ENCODE measurements at places on chromosomes 5 and 9. TPM values are rescaled to one million over a fixed set of nuclear protein-coding genes. Genes with fewer than 3 reads are reported as not detected.

- DNase-seq: no peak
Measured at GRCh38 chr5:172786736-172787462, 15.9 kb upstream of the DUSP1 start.

The PCDHGB3 gene
- 1.8 TPM for total RNA-seq

The PCDHA10 gene
- total RNA-seq: 0.05 TPM

The FAT2 gene
- total RNA-seq: under 0.01 TPM

GRCh38 chr9:85528142-85528541, 213.6 kb downstream of the AGTPBP1 start:
- no peak for DNase-seq

- peak; percentile 94 for DNase-seq
Measured at GRCh38 chr9:79686381-79687130, 114.8 kb downstream of the TLE4 start.

GRCh38 chr9:130311408-130312140, 46.0 kb downstream of the HMCN2 start:
- no peak for DNase-seq

- no peak for DNase-seq
Measured at GRCh38 chr9:111282845-111283244, 47.2 kb downstream of the OR2K2 start.

The FOXD4 gene
- total RNA-seq: 0.19 TPM

Data from myocyte (in vitro differentiated cells).